ENCODE measurements at places on chromosomes 13 and 19.

DNA sequence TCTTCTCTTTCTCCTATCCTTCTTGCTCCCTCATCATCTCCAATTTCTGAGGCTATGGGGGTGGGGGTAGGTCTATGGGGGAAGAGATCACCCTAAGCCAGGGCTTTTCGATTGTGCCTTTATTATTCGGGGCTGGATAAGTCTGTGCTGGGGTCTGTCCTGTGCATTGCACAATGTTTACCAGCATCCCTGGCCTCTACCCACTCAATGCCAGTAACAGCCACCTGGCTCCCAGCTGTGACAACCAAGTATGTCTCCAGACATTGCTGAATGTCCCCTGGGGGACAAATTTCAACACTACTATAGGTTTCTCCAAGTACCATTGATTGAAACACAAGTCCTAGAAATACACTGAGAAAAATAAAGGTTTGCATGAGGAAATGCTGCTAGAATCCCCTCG, 13.2 kb downstream of the CBY2 start:
- no peak for DNase-seq

DNA sequence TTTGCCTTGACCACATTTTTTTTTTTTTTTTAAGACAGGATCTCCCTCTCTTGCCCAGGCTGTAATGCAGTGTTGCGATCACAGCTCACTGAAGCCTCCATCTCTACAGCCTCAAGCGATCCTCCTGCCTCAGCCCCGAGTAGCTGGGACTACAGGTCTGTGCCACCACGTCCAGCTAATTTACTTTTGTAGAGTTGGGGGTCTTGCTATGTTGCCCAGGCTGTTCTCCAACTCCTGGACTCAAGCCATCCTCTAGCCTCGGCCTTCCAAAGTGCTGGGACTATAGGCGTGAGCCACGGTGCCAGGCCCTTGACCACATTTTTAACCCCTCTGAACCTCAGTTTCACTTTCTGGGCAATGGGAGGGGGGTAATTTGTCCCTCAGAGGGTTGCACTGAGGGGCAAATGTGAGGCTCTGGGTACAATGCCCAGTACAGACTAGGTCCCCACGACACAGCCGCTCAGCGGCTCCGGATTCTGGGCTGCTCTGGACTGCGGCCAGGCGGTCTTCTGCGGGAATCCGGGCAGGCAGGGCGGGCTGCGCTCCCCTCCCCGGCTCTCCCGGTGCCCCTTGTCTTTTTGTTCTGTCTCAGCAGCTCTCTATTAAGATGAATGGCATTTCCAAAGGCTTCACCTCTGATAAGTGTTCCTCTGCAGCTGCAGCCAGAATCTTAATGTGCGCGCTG, 3.8 kb upstream of the ALOX5AP start:
- DNase-seq: no peak

GRCh38 chr19:16829822-16830289, 658 bp downstream of the SIN3B start:
- no peak for DNase-seq

DNA sequence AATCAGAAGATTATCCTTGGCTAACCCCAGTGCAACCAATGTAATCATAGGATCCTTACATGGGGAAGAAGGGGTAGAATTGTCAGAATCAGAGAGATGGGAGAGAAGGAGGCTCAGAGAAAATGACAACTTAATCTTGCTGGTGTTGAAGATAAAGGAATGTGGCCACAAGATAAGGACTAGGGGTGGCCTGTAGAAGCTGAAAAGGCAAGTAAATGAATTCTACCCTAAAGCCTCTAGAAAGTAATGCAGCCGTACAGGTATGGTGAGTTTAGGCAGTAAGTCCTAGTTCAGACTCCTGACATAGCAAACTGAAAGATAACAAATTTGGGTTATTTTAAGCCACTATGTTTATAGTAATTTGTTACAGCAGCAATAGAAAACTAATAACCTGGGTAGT, 718.5 kb downstream of the SLITRK6 start:
- no peak for DNase-seq
